Activated T-cell treated with anti-CD3 and anti-CD28 coated beads, Interleukin-2, amount 50 U/mL, for 72 hours (primary cell): ENCODE measurements at places on chromosomes 16 and 17.
A peak's percentile ranks its signal among the peaks of the same experiment; 100 is the strongest.

DNA sequence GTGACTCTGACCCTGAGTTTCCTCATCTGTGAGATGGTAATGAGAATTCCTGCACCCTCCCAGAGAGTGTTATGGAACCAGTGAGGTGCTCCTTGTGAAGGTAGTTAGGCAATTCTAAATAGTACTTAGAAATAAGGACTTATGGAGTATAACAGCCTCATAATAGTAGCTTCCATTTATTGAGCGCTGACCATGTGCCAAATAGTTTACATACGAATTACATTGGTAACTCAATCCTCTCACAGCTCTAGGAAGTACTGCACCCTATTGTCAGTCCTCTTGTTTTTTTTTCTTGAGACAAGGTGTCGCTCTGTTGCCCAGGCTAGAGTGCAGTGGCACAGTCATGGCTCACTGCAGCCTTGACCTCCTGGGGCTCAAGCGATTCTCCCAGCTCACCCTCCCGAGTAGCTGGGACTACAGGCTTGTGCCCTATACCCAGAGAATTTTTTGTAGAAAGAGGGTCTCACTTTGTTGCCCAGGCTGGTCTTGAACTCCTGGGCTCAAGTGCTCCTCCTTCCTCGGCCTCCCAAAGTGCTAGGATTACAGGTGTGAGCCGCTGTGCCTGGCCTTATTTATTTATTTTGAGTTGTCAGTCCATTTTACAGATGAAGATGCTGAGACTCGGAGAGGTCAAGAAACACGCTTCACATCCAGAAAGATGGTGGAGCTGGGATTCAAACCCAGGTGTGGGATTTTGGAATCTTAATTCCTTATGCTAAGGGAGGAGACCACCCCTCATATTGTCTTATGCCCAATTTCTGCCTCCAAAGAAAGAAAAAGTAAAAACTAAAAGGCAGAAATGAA, 2.9 kb downstream of the TNS4 start:
- no peak for DNase-seq

DNA sequence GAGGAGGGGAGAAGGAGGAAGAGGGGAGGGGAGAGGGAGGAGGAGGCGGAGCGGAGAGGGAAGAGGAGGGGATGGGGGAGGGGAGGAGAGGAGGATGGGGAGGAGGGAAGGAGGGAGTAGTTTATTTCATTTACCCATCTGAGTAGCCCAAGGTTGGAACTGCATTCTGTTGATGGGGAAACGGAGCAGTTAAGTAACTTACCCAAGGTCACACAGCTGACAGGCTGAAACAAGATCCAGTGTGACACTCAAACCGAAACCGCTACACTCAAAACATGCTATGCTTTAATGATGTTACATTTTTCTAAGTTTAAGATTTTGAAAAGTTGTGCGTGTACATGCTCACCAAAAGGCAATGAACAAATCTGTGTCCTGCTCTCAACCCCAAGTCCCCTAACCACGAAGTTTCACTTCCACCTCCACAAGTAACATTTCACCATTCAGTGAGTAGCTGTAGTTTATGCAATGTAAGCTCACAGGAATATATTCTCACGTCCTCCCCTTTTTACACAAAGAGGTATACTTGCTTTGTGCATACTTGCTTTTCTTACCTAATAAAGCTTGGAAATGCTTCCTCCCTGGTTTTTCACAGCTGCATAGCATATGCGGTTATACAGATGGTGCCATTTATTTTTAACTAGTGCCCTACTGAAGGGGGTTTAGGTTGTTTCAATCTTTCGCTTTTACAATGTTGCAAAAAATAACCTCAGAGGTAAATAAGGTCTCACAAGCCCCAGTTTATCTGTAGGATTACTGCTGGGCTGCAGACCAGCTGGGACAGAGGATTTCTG, 275.3 kb downstream of the PARN start:
- peak; percentile 63 for DNase-seq

DNA sequence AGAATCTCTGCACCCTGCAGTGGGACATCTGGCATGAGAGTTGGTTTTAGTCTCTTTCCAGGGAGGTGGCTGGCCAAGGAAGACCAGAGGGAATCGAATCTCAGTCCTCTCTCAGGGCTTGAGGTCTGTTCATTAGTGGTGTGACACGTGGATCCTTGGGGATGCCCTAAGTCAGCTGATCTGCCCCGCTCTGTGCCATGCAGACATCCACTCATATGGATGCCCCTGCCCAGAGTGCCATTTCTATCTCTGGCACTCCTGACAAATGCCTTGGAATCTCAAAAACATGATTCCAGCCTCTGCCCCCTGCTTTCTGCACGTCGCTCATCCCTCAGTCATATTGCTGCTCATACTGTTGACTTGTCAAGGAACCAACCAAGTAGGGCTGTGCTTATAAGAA, 38.8 kb downstream of the WSCD1 start:
- no peak for DNase-seq

DNA sequence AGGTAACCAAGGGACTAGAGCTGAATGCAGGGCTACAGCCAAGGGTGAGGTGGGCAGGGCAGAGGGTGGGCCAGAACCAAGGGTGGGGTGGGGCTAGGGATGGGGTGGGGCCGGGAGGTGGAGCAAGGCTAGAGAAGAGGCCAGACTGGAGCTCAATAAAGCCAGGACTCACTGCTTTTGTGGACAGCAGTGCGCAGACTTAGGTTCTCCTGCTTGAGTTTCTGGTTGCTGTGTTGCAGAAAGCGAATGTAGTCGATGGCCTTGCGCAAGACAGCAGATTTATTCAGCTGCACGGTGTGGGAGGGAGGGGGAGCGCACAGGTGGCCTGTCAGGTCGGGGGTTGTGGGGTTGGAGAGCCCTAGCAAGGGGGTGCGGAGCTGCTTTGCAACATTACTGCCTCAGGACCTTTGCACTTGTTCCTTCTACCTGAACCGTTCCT, 18.7 kb downstream of the SREBF1 start:
- DNase-seq: no peak

GRCh38 chr16:1371054-1371978, 19.6 kb downstream of the GNPTG start:
- no peak for DNase-seq

DNA sequence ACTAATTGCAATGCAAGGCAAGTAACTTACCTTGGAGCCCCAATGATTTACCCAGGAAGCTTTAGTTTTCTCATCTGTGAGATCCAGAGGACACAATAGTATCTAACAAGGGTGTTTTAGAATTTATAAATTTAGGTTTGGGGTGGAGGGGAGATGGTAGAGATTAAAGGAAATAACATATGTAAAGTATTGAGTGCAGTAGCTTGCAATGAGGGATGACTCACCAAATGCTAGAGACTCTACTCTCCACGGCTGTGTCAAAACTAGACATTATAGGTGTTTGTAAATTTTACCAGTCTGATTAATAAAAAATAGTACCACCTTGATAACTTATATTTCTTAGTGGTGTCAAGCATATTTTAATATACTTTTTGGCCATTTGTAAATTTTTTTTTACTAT, 3.7 kb upstream of the ABCA9 start:
- DNase-seq: no peak

DNA sequence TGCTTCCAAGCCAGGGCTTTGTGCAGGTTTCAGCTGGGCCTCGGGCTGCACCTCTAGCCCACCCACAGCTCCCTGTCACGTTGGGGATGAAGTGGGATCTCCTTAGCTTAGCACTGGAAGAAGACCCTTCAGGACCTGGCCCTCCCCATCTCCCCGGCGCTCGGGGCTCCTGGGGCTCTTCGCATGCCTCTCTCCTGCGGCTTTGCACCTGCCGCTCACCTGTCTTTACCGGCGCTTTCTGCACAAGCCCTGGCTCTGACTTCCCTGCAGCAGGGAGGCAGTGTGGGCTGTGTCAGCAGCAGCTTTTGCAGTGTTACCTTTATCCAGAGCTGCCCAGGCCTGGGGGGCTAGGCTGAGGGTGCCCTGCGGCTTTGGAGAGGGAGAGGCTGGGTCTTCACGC, 52.3 kb downstream of the NT5M start:
- DNase-seq: no peak

DNA sequence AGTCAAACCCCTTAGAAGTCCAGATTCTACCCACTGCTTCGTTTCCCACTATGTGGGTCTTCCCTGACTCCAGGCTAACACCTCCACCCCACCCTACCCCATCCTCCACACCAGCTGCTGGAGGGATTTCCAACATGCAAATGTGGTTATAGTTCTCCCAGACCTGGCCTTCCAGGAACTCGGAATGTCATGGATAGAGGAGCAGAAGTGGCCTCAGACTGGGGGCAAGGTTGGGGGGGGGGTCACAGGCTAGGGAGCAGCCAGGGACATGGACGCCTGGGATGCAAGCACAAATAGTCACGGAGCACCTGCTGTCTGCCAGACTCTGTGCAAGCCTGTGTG, 2.0 kb downstream of the CAMKK1 start:
- no peak for DNase-seq

- DNase-seq: no peak
Observed at GRCh38 chr16:9943121-9943520, 239.1 kb downstream of the GRIN2A start.

- no peak for DNase-seq
Observed at GRCh38 chr17:83080579-83080857, 1.1 kb downstream of the METRNL start.

DNA sequence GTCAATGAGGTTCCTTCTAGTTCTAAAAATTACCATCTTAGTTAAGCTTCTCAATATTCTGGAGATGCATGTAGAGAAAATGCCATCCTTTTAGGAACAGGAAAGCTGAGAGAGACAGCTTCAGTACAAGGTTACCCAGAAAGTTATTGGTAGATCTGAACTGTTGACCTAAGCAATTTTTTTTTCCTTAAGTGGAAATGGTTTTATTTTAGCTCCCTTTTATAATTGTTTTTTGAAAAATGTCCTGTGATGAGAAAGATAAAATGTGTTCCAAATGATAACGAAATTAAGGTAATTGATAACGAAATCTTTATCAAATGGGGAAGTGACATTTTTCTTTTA, 8.2 kb downstream of the PSMD7 start:
- no peak for DNase-seq
